ENCODE measurements at places on chromosomes 3 and 15. TPM values are rescaled to one million over a fixed set of nuclear protein-coding genes. Genes with fewer than 3 reads are reported as not detected.

The SPINK8 gene
- not detected for polyA plus RNA-seq

GRCh38 chr3:9491506-9491905 is 62.1 kb downstream of the LHFPL4 start:
- DNase-seq, result no peak

The SMCO1 gene
- polyA plus RNA-seq, result not detected

- DNase-seq, result no peak
Observed at GRCh38 chr3:25723802-25724201, 59.1 kb upstream of the TOP2B start.

The PLXNA1 gene
- 54.9 TPM for polyA plus RNA-seq

DNA sequence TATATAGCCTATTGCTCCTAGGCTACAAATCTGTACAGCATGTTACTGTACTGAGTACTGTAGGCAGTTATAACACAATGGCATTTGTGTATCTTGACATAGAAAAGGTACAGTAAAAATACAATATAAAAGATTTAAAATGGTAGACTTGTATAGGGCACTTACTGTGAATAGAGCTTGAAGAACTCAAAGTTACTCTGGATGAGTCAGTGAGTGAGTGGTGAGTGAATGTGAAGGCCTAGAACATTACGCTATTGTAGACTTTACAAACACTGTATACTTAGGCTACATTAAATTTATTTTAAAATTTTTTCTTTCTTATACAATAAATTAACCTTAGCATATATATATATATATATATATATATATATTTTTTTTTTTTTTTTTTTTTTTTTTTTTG is 140.0 kb upstream of the UBE2E1 start:
- no peak for DNase-seq

- DNase-seq, result no peak
Observed at GRCh38 chr3:152058856-152059255, 185.4 kb downstream of the SUCNR1 start.

DNA sequence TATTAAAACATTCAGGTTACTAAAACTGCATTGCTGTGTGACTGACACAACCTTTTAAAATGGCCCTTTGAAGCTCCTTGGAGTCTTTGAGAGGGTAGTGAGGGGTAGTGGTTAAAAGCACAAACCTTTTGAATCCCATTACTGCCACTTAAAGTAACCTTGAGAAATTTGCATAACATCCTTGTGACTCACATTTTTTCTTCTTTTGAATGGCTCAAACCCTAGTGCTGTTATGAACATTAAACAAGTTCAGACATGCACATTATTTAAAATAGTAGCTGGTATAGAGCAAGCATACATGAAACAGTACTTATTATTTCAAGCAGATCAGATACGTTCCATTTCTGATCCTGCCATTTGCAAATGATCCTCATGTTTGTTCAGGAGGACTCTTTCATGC is 3.7 kb upstream of the CLDN1 start:
- DNase-seq, result no peak

The TGM5 gene
- not detected for polyA plus RNA-seq

DNA sequence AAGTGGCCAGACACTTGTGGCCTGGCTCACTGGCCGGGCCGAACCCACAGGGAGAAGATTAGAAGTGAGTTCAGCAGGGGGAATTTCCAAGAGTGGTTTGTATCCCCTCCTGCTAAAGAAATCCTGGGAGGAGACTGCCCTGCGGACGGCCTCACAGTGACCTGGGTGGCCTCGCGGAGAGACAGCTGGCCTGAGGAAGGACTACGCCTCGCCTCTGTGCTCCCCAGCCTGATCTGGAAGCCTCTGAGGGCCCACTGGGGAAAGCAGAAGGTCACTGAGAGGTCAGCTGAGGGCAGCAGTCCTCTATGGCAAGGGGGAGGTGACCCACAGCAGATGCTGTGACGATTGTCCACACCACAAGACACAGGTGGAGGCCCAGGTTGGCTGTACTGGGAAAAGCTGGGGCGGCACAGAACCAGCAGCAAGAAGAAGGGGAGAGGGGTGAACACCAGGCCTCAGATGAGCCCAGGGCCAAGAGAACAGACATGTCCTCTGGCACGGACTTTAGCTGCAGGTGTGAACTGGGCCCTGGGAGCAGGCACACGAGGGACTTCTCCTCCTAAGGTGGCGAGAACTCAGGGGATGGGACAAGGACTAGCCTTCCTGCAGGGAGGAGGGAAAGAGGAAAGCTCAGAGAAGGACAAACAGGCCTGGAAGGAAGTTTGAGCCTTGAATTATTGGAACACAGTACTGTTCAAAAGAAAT is 37.2 kb upstream of the DLG1 start:
- DNase-seq, result no peak

DNA sequence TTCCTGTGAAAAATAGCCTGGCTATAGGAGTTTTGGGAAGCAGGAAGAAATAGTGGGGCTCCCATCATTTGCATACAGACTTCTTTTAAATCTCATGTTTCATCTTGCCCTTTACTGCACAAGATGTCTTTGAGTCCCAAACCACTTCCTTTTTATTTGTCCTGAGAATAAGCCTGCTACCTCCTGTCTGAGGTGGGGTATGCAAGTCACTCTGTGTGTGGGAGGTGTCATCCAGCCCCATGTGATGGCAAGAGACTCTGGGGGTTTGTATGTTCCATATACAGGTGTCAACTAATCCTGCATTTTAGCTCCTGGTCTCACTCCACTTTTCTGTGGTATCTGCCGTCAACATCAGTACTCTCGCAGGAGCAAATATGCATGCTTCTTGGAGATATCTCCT is 102.0 kb downstream of the OTOL1 start:
- DNase-seq, result no peak

The THOC7 gene
- polyA plus RNA-seq, result 9.0 TPM

The RPL39L gene
- polyA plus RNA-seq, result 51.8 TPM

DNA sequence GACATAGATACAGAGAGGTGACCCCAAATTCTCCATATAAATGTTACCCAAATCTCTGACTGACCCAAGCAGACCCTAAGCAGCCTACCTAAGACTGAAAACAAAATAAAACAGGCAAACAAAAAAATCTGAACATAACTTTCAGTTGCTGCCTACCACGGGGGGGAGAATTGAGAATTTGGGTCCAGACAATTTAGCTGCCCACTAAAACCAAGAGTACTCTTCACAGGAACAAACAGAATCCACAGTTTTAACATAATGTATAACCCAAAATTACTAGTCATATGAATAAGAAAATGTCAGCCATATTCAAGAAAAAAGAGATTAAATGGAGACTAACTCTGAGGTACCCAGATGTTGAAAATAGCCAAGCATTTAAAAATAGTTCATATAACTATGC is 44.4 kb downstream of the SRPRB start:
- DNase-seq, result no peak
